Neural progenitor cell (in vitro differentiated cells): ENCODE measurements at places on chromosomes 7 and 10.
A peak's percentile ranks its signal among the peaks of the same experiment; 100 is the strongest.

DNA sequence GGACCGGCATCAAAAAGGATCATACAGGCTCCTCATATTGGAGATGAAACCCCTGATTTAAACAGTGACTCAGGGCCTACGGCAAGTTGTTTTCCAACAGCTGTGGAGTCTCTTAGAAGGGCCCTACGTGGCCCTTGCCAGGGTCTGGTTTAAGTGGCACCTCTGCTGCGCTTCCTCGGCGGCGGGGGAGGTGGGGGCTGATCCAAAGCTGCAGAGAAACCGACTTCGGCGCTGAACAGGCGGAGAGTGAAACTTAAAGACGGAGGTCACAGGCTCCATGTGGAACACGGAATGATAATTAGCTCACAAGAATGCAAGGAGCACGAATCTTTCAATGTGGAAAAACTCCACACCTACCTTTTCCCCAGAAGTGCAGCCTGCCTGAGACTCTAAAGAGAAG lies 477.9 kb downstream of the TCERG1L start:
- DNase-seq = no peak

GRCh38 chr7:70143075-70144044 lies 545.1 kb downstream of the AUTS2 start:
- DNase-seq = no peak

DNA sequence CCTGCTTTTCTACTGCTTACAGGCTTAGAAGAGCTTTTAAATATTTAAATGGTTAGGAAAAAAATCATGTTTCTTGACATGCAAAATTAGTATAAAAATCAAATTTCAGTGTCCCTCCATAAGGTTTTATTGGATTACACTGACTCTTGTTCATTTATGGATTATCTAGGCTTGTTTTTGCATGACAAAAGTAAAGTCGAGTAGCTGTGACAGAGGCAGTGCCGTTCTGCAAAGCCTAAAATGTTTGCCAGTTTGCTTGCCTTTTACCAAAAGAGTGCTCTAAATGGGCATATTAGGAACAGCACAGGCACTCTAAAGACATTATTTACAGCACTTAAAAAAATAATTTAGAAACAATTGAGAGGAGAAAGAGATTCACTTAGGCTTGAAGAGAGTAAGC lies 139.6 kb downstream of the TSPAN12 start:
- peak; percentile 12 for DNase-seq

GRCh38 chr7:31108097-31108657 lies 56.1 kb downstream of the ADCYAP1R1 start:
- no peak for DNase-seq

GRCh38 chr10:104043185-104043830 lies 42.4 kb downstream of the COL17A1 start:
- DNase-seq = no peak
